Neural crest cell (in vitro differentiated cells): ENCODE measurements at places on chromosomes 4 and X. TPM values are rescaled to one million over a fixed set of nuclear protein-coding genes. Genes with fewer than 3 reads are reported as not detected.

DNA sequence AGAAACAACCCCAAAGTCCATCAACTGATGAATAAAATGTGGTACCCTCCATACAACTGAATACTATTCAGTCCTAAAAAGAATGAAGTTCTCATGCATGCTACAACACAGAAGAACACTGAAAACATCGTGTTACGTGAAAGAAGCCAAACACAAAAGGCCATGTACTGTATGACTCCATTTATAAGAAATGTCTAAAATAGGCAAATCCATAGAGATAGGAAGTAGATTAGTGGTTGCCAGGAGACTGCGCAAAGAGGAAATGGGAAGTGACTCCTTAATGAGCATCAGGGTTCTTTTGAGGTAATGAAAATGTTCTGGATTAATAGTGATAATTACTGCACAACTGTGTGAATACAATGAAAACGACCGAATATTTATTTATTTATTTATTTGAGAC is 23.4 kb downstream of the FBXW7 start:
- no peaks in the 10 kb centered on the region for H3K27me3 ChIP-seq
- no peak overlapping the region for H3K27ac ChIP-seq
- H3K4me3 ChIP-seq: no peak overlapping the region
- DNase-seq: no peak

The STK32B gene
- 3.4 and 3.5 TPM in 2 replicates for total RNA-seq

DNA sequence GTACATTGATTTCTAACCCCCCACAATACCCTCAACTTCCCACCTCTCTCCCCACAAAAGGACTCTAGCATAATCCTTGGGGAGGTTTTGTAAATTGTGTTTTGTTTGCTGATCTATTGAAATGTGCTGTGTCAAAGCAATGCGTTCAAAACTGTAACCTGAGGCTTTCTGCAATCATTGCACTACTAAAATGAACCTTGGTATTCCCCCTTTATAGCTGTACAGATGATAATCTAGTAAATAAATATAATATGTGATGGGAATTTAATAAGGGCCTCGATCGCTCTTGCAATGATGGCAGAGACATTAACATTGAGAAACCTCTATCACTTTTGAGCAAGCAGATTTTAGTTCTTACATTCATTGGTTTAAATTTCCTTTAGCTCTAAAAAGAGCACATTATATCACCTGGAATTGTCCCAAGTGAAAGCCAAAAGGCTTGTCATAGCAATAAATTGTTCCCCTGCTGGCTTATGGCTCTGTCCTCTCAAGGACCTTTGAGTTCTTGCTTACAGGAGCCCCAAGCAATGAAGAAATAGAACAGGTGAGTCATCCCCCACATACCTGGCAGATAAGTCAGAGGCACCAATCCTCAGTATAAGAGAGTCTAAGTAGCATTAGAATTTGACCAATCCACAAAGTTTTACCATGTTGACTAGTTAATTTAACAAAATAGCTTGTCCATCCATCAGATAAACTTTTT is 18.4 kb upstream of the ACE2 start:
- no peaks in the 10 kb centered on the region for H3K36me3 ChIP-seq
- no peak overlapping the region for H3K4me3 ChIP-seq
- H3K27me3 ChIP-seq: peaks cover 8% of the 10 kb centered on the region
- no peaks in the 10 kb centered on the region for H3K4me1 ChIP-seq
- H3K27ac ChIP-seq: no peak overlapping the region

The NDNF gene
- total RNA-seq: 23.9 and 25.4 TPM in 2 replicates

The CXCL3 gene
- total RNA-seq: 0.63 and 1.0 TPM in 2 replicates

The LEF1 gene
- total RNA-seq: 55.0 and 62.1 TPM in 2 replicates

The SYP gene
- total RNA-seq: 10.2 and 10.8 TPM in 2 replicates

- H3K36me3 ChIP-seq: no peaks in the 10 kb centered on the region
- H3K4me1 ChIP-seq: peaks cover 43% of the 10 kb centered on the region
- no peak for DNase-seq
- H3K27ac ChIP-seq: peak overlapping the region; percentile 9
- H3K4me3 ChIP-seq: peak overlapping the region; percentile 87
These were observed 465 bp downstream of the BMPR1B start for GRCh38 chr4:94758141-94758699.

- H3K27me3 ChIP-seq: no peaks in the 10 kb centered on the region
- no peak overlapping the region for H3K27ac ChIP-seq
- H3K4me3 ChIP-seq: no peak overlapping the region
- H3K36me3 ChIP-seq: peaks cover 9% of the 10 kb centered on the region
These were observed 35.8 kb downstream of the GPR82 start for GRCh38 chrX:41759817-41760216.

The CLDN2 gene
- not detected in 2 replicates for total RNA-seq

The SRPX2 gene
- 0.30 and 0.35 TPM in 2 replicates for total RNA-seq

- H3K4me3 ChIP-seq: no peak overlapping the region
- DNase-seq: no peak
- peaks cover 14% of the 10 kb centered on the region for H3K36me3 ChIP-seq
- no peak overlapping the region for H3K27ac ChIP-seq
These were observed 17.9 kb upstream of the ADD1 start for GRCh38 chr4:2825740-2826139.

The TKTL2 gene
- total RNA-seq: not detected in 2 replicates

The ASB11 gene
- not detected in 2 replicates for total RNA-seq

The LAS1L gene
- 48.5 and 52.1 TPM in 2 replicates for total RNA-seq

DNA sequence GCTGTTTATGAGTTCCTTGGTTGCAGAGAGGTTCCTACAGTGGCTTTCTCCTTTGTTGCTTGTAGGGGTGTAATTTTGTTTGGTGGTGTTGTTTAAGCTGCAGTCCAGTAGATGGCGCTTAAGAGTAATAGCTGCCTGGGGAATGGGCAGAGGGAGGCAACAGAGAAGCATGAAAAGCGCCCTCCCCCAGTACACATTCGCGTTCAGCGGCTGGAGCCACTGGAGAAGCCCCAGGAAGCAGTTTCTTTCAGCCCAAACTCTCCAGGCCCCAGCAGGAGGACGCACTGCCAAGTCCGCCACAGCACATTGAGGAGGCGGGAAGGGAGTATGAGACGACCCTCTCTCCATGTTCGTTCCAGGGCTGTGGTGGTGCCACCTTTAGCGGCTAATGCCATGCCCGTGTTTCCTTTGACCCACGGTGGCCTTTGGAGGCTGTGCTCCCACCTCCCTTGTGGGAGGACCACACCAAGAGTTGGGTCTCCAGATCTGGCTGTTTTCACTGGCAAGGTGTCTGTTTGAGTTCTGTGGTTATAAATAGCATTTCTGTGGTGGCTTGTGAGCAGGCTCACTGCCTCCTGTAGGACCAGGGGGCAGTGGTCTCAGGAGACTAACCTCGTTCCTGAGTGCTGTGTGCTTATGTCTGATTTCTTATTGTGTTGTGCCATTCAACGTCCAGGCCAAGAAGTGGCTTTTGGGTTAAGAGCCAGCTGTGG is 252.3 kb downstream of the ARHGAP10 start:
- H3K27ac ChIP-seq: no peak overlapping the region
- no peak overlapping the region for H3K4me3 ChIP-seq
- H3K4me1 ChIP-seq: peaks cover 7% of the 10 kb centered on the region
- H3K27me3 ChIP-seq: no peaks in the 10 kb centered on the region
- peak; percentile 6 for DNase-seq
- peaks cover 3% of the 10 kb centered on the region for H3K36me3 ChIP-seq

The KDM6A gene
- total RNA-seq: 20.2 and 21.4 TPM in 2 replicates

DNA sequence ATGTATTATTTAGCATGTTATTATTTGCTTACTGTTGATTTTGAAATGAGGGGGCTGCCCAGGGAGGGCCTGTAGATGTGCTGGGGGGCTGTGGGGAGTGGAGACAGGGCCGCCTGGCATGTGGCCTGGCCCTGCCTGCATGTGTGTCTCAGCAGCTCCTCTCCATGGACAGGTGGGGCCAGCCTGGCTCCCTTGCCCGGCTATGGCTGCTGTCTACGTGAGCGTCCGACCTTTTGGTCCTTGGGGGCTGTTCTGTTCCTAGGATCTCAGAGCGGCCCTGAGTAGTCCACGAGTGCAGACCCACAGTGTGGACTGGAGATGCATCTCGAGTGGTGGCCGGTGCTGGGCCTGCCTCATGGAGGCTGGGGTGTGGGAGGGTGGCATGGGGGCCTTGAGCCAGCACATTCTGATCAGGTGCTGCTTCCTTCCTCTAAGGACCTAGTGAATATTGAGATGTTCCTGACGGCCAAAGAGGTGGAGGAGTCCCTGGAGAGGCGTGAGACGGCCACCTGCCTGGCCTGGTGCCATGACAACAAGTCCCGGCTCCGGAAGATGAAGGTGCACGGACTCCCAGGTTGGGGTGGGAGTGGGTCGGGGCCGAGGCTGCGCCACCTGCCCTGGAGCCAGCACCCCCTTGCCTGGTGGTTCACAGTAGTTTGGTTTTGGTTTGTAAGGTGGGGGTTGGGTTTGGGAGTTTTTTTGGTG is 24.9 kb upstream of the UVSSA start:
- H3K4me3 ChIP-seq: no peak overlapping the region
- H3K4me1 ChIP-seq: no peaks in the 10 kb centered on the region
- no peaks in the 10 kb centered on the region for H3K27me3 ChIP-seq
- peaks cover 28% of the 10 kb centered on the region for H3K36me3 ChIP-seq

DNA sequence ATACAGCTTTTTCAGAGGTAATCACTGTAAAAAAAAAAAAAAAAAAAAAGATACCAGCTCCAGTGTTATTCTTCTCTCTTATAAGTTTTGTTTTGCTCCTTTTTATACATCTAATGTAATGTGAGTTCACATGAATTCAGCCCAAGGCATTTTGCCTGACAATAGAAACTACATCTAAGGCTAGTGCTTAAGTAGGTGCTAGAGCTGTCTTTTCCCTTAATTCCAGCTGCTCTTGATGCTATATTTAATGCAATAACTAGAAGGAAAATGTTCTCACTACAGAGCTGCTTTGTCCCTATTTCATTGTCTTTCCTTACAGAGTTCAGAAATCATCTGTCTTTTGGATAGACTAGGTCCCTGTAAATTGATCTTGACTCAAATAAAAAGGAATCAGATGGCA is 150.1 kb downstream of the NAA11 start:
- no peak for DNase-seq
- no peaks in the 10 kb centered on the region for H3K27me3 ChIP-seq
- no peaks in the 10 kb centered on the region for H3K4me1 ChIP-seq

- H3K27me3 ChIP-seq: no peaks in the 10 kb centered on the region
- H3K27ac ChIP-seq: no peak overlapping the region
- peaks cover 28% of the 10 kb centered on the region for H3K4me1 ChIP-seq
- no peak overlapping the region for H3K4me3 ChIP-seq
These were observed 31.6 kb upstream of the IRAK1 start for GRCh38 chrX:154051201-154051810.

DNA sequence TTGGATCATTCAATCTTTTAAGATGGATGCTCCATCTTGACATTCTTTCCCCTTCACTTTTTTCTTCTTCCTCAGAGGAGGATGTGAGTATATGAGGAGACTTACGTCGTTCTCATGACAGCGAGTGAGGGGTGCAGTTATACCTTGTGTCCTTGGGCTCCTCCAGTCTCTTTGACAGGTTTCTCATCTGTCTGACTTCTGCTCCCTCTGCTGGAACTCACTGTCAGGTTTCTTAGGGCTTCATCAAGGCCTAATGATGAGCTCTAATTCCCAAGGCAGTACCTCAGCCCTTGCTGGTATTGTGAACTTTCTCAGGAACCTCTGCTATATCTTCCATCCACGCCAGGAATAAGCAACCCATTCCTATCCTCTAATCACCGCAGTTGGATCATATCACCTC is 237.8 kb upstream of the ADGRL3 start:
- H3K27me3 ChIP-seq: no peaks in the 10 kb centered on the region
- no peak overlapping the region for H3K27ac ChIP-seq
- no peaks in the 10 kb centered on the region for H3K36me3 ChIP-seq
- H3K4me3 ChIP-seq: no peak overlapping the region
- no peaks in the 10 kb centered on the region for H3K4me1 ChIP-seq

The FHL1 gene
- total RNA-seq: 67.6 and 70.1 TPM in 2 replicates

DNA sequence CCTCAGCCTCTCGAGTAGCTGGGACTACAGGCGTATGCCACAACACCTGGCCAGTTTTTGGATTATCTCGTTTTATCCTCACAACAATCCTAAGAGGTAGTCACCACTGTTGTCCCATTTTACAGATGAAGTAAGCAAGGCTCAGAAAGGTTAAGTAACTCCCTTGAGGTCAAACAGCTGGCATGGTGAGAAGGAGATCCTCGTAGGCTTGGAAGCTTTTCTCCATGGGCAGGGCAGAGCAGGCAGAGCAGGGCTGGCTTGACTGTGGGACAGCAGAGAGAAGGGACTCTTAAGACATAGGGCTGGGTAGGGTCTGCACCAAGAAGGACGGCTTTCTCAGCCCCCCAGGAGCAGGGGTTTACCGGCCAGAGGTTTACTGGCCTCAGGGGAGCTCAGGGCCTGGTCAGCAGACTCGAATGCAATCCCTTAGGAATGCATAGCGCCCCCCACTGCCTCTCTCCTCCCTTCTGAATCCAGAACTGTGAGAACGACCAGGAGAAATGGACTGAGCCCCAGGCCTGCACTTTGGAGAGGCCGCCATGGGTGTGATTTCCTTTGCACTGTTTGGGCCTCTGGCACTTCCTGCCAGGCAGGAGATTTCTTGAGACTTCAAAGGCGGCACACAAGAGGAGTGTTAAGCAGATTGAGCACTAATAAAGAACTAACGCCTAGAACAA is 14.0 kb upstream of the CDKN2AIP start:
- H3K4me3 ChIP-seq: no peak overlapping the region
- DNase-seq: no peak
- H3K27me3 ChIP-seq: no peaks in the 10 kb centered on the region
- peaks cover 13% of the 10 kb centered on the region for H3K4me1 ChIP-seq

- DNase-seq: no peak
- H3K4me3 ChIP-seq: no peak overlapping the region
- no peak overlapping the region for H3K27ac ChIP-seq
- peaks cover 8% of the 10 kb centered on the region for H3K36me3 ChIP-seq
- no peaks in the 10 kb centered on the region for H3K27me3 ChIP-seq
These were observed 104.2 kb upstream of the TLR2 start for GRCh38 chr4:153579872-153580271.

DNA sequence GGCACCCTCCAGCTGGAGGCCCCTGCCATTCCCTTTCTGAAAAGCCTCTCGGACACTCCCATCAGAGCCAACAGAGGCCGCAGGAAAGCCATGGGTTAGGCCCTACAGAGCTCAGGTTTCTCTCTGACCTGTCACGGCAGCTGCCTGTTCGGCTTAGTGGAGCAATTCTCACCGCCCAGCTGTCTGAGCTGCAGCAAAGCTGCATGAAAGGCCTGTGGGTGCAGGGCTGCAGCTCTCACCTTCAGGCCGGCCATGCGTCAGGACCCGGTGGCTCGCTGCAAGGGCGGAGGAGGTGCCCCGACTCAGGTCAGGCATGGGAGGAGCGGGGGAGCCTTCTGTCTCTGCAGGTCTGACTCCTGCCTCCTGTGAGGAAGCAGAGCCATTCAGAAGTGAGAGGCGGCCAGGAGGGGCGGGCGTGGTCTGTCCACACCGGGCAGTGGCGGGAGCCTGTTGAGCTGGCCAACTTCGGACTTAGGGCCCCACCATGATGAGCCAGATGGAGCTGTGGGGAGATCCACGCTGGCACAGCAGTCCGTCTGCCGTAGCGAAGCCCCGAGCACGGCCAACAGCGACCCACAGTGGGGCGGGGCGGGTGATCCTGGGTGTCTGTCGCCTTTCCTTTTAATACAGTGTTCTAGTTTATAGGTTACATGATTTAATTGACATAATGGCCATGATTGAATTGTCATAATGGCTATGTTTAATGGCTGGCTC is 23.4 kb downstream of the PDE6B start:
- DNase-seq: no peak
- H3K4me3 ChIP-seq: no peak overlapping the region
- H3K4me1 ChIP-seq: no peaks in the 10 kb centered on the region
- H3K36me3 ChIP-seq: peaks cover 3% of the 10 kb centered on the region
- peaks cover 5% of the 10 kb centered on the region for H3K27me3 ChIP-seq
